ENCODE measurements at places on chromosomes 6 and 20.

- DNase-seq: peak; percentile 4
These were observed 90.0 kb upstream of the IFNGR1 start for GRCh38 chr6:137309078-137309762.

GRCh38 chr6:106728296-106728870, 99.0 kb downstream of the QRSL1 start:
- DNase-seq: no peak

GRCh38 chr6:84408028-84408427, 180.6 kb upstream of the CEP162 start:
- no peak for DNase-seq

GRCh38 chr6:115067690-115068447, 725.0 kb upstream of the HS3ST5 start:
- no peak for DNase-seq

DNA sequence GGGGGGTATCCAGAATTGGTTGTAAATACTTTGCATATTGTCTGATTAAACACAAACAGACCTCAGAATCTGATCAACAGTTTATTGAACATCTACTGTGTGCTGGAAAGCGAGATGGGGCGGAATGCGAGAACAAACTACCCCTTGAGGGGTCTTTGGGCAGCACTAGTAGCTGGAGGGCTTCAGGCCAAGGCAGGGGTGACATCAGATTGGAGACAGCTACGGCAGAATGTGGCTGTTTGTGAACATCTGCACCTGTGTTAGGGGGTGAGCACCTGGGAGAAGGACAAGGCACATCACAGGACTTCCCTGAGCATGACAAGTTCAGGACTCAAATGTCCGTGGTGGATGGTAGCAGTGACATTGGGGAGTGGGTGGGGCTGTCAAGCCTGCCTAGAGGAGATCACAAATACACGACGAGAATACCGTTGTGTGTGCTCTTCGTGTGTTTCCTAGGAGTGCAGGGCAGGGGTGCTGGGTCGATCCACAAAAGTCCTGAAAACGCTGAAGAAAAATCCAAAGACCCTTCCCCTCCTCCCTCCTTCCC, 59.5 kb downstream of the SRC start:
- DNase-seq: no peak

DNA sequence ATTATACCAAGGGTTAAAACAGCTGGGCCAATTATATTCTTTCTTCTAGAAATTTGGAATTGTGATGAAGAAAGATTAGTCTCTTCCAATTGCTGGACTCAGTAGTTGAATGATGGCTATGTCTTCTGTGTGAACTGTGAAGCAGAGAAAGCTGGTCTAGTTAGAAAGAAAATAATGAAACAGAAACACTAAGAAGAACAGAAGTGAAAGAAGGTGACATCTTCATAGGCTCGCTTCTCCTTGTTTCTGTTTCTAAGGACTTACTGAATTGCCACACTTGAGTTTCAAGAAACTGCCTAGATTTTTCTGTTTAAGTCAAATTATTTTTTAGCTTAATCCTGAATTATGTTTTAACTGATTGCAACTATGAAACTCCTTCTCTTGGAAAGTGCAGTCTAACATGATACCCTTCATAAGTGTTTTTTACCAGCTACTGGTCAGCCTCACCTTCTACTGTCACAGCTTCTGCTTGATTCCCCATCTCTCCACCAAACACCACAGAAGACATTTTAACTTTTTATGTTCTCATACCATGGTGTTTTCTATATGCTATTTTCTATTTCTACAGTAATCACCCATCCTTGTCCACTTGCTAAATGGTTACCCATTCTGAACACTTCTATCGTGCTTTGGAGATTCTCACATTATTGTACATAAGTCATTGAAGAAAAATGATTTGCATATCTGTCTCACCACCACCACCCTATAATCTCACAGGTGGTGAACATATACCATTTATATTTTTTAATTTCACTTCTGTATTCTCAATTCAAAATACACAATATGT, 268.8 kb downstream of the GRIK2 start:
- DNase-seq: no peak

DNA sequence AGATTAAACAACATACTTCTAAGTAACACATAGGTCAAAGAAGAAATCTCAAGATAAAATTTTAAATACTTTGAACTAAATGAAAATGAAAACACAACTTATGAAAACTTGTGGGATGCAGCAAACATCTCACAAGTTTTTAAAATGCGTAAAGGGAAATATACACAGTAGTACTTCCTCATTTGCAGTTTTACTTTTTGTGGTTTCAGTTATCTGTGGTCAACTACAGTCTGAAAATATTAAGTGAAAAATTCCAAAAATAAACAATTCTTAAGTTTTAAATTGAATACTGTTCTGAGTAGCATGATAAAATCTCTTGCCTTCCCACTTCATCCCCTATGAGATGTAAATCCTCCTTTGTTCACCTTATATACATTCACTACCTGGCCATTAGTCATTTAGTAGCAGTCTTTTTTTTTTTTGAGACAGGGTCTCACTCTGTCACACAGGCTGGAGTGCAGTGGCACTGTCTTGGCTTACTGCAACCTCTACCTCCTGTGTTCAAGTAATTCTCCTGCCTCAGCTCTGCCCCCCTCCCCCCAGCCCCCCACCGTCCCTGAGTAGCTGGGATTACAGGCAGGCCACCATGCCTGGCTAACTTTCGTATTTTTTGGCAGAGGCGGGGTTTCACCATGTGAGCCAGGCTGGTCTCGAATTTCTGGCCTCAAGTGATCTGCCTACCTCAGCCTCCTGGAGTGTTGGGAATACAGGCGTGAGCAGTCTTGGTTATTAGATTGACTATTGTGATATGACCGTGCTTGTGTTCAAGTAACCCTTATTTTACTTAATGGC, 154.6 kb upstream of the AHI1 start:
- DNase-seq: no peak

DNA sequence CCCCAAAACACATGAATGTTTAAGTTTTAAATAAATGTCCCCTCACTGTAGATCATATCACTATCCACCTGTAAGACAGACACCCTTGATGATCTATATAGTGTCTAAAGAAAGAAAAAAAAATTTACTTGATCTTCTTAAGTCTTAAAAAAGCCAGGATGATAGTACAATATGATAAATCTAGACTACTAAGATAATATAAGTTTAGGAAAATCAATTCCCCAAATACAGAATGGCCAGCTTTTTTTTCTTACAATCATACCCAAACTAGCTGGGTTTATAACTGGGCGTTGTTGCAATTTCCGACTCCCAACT, 14.4 kb downstream of the ZNF217 start:
- no peak for DNase-seq
